ENCODE measurements at places on chromosomes 6 and 20. TPM values are rescaled to one million over a fixed set of nuclear protein-coding genes. Genes with fewer than 3 reads are reported as not detected.
A peak's percentile ranks its signal among the peaks of the same experiment; 100 is the strongest.

DNA sequence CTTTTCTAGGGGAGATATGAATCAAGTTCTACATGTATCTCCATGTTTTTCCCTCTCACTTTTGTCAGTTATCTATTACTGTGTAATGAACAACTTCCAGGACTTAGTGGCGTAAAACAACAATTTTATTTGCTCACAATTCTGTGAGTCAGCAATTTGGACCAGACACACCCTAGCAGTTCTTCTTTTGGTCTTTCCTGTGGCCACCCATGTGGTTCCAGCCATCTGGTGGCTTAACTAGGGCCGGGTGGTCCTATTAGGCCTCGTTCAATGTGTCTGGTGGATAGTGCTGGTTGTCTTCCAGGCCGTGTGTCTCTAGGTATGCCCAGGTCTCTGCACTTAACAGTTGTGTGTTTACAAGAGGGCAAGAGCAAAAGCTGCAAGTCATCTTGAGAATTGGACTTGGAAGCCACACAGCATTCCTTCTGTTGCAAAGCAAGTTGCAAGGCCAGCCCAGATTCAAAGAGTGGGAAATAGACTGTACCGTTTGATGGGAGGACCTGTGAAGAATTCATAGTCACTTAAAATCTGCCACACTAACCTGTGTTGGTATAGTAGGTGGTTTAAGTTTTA, 20.8 kb upstream of the SLC35D3 start:
- no peak overlapping the region for H3K4me3 ChIP-seq
- H3K4me1 ChIP-seq: no peaks in the 10 kb centered on the region
- no peaks in the 10 kb centered on the region for H3K27me3 ChIP-seq
- no peaks in the 10 kb centered on the region for H3K36me3 ChIP-seq
- H3K27ac ChIP-seq: no peak overlapping the region
- no peak for DNase-seq

DNA sequence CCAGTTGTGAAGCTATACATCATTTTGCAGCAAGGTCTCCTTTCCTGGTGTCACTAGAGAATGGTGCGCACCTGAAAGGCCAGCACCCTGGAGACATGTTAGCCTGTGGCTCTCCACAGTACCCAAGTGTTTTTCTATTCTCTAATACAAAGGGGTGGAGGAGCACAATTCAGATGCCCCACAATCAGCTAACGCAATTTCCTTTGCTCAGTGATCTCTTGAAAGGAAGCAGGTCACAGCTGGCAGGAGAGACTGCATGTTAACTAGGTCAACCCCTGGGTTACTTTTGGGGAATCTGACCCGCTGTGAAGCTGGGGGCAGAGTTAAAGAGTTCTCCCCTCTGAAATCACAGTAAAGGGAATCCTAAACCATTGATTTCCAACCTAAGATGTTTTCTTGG, 92.5 kb downstream of the B3GAT2 start:
- H3K27ac ChIP-seq: no peak overlapping the region
- no peak overlapping the region for H3K4me3 ChIP-seq
- peaks cover 5% of the 10 kb centered on the region for H3K4me1 ChIP-seq
- no peak for DNase-seq
- no peaks in the 10 kb centered on the region for H3K36me3 ChIP-seq

GRCh38 chr20:50577175-50578018, 67.2 kb downstream of the PTPN1 start:
- H3K27me3 ChIP-seq: no peaks in the 10 kb centered on the region
- no peak overlapping the region for H3K27ac ChIP-seq

- H3K4me3 ChIP-seq: no peak overlapping the region
- H3K36me3 ChIP-seq: no peaks in the 10 kb centered on the region
- H3K27me3 ChIP-seq: no peaks in the 10 kb centered on the region
- DNase-seq: no peak
Measured at GRCh38 chr6:16669227-16669626, 92.0 kb downstream of the ATXN1 start.

DNA sequence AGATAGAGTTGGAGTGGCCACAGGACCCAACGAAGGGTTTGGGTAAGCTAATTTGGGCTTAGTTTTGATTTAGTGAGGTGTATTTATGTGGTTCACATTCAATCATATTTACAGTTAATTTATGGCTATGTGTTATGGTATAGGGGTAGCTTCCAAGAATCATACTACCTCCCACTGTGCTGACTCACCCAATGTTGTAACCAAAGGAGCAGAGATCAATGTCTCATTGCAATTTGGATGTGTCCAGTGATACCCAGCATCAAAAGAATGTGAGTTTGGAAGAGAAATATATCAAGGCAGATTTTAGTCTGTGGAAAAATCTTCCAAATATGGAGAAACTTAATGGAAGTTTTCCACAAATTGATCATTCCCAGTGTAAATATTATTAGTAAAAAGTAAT, 25.3 kb upstream of the SMIM8 start:
- H3K27me3 ChIP-seq: no peaks in the 10 kb centered on the region
- no peaks in the 10 kb centered on the region for H3K36me3 ChIP-seq
- H3K4me3 ChIP-seq: no peak overlapping the region
- H3K27ac ChIP-seq: no peak overlapping the region
- DNase-seq: no peak

- H3K27me3 ChIP-seq: no peaks in the 10 kb centered on the region
- H3K4me3 ChIP-seq: no peak overlapping the region
- H3K4me1 ChIP-seq: no peaks in the 10 kb centered on the region
- H3K27ac ChIP-seq: no peak overlapping the region
- DNase-seq: no peak
- H3K36me3 ChIP-seq: no peaks in the 10 kb centered on the region
Measured at GRCh38 chr6:161583584-161583983, 309.7 kb upstream of the AGPAT4 start.

- peaks cover 33% of the 10 kb centered on the region for H3K4me1 ChIP-seq
- H3K27ac ChIP-seq: no peak overlapping the region
- DNase-seq: no peak
- no peaks in the 10 kb centered on the region for H3K27me3 ChIP-seq
- no peak overlapping the region for H3K4me3 ChIP-seq
Measured at GRCh38 chr20:37523911-37524700, 3.1 kb downstream of the NNAT start.

DNA sequence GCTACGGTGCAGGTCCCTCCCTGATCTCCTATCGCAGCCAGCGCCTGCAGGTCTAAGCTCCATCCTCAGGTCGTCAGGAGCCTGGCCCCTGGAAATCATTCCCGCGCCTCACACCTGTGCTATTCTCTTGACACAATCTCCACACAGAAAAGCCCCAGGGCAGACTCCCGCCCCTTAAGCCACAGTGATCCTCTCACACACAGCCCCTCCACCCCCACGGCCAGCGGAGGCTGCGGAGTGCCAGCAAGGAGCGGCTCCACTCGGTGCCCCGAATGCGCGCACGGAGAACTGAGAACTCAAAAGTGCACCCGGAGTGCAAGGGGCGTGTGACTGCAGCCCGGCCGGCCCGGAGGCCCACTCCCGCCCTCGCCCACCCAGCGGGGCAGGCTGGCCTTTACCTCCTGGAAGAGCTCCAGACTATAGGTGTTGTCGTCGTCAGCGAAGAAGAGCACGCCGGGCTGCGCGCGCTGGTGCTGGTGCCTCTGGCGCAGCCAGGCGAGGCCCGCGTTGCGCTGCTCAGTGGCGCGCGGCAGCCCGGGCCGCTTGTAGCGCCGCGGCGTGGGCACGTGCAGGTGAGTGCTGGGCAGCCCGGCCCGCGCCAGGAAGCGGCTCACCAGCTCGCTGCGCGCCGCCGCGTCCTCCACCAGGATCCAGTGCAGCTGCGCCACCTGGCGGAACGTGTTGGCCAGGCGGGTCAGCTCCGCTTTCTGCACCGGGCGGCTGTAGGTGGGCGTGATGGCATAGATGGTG, 1.2 kb downstream of the B3GAT2 start:
- no peaks in the 10 kb centered on the region for H3K36me3 ChIP-seq
- peak overlapping the region; percentile 68 for H3K4me3 ChIP-seq
- H3K4me1 ChIP-seq: no peaks in the 10 kb centered on the region
- DNase-seq: peak; percentile 99
- H3K27ac ChIP-seq: no peak overlapping the region
- peaks cover 42% of the 10 kb centered on the region for H3K27me3 ChIP-seq

GRCh38 chr6:31332637-31333602, 24.1 kb downstream of the HLA-B start:
- H3K27me3 ChIP-seq: no peaks in the 10 kb centered on the region
- no peak for DNase-seq
- H3K4me3 ChIP-seq: no peak overlapping the region
- H3K27ac ChIP-seq: no peak overlapping the region
- H3K4me1 ChIP-seq: no peaks in the 10 kb centered on the region

DNA sequence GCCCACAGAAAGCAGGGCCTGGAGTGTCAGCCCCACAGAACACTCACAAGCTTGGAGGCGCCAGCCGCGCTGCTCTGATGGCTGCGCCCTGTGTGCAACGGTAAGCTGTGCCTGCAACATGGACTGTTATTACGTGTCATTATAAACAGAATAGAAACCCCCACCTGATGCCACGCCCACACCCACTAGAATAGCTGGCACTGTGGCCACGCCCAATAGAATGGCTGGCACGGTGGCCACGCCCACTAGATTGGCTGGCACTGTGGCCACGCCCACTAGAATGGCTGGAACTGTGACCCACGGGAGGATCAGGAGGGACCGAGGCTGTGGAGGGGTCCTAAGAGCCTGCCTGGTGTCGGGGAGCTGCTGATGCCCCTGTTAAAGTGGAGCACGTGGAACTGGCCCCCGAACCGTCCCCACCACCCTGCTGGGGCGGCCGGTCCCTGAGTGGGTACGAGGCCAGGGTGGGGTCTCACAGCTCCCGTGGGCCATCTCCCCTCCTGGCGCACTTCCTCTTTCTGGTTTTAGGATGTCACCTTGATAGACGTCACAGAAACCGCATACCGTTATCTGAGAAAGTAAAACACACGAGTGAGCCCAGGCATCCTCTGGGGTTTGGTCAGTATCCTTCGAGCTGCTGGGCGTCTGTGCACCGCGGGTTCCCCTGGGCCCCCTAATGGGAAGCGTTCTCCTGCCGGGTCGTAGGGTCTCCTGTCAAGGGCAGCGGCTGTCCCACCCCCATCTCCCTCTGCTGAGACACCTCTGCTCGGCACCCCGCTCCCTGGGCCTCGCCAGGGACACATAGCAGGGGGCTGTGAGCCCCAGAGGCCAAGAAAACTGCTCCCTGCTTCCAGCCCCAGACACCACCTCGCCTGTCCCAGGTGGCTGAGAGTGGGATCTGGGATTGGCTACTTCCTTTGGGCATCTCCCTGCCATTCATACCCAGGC, 25.4 kb downstream of the SLC17A9 start:
- H3K27me3 ChIP-seq: peaks cover 19% of the 10 kb centered on the region
- peaks cover 12% of the 10 kb centered on the region for H3K4me1 ChIP-seq
- H3K4me3 ChIP-seq: no peak overlapping the region
- H3K27ac ChIP-seq: no peak overlapping the region

DNA sequence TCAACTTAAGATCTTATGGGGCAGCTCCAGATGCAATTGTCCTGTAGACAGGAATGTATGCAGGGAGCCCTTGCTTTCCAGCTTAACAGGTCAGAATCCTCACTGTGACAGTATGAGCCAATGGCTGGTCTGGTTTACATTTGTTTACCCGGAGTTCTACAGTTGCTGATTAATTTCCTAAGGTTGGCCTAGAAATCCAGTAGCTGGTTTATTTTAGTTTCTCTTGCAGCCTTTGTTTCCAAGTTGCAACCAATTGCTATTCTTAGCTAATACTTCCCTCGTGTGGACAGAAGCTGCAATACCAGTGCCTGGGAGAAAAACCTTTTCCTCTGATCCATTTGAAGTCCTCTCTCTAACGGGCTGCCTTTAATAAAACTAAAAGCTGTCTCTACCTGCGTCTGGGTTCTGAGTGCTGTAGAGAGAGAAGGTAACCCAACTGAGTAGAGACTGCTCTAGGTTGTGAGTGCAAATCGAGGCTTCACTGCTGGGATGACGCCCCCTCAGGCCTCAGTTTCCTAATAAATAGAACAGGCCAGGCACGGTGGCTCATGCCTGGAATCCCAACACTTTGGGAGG, 45.9 kb downstream of the ZNF217 start:
- no peaks in the 10 kb centered on the region for H3K4me1 ChIP-seq
- H3K27ac ChIP-seq: no peak overlapping the region
- H3K27me3 ChIP-seq: no peaks in the 10 kb centered on the region

DNA sequence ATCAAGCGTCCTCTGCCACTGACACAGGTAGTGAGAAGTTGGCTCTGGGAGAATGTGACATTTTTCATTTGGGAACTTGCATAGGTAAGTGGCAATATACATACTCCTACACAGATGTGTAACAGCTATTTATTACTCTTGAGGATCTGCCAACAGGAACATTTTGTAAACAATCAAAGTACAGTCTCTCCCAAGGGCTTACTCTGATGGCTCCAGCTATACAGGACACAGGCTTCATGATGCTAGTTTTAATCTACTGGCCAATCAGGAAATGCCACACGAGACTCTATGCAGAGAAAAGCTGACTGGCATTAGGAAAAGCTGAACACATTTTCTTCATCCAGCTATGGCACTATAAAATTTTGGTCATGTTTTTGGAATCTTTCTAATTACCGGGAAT, 57.8 kb downstream of the POPDC3 start:
- no peaks in the 10 kb centered on the region for H3K36me3 ChIP-seq
- no peak for DNase-seq
- H3K4me3 ChIP-seq: no peak overlapping the region
- no peaks in the 10 kb centered on the region for H3K4me1 ChIP-seq

DNA sequence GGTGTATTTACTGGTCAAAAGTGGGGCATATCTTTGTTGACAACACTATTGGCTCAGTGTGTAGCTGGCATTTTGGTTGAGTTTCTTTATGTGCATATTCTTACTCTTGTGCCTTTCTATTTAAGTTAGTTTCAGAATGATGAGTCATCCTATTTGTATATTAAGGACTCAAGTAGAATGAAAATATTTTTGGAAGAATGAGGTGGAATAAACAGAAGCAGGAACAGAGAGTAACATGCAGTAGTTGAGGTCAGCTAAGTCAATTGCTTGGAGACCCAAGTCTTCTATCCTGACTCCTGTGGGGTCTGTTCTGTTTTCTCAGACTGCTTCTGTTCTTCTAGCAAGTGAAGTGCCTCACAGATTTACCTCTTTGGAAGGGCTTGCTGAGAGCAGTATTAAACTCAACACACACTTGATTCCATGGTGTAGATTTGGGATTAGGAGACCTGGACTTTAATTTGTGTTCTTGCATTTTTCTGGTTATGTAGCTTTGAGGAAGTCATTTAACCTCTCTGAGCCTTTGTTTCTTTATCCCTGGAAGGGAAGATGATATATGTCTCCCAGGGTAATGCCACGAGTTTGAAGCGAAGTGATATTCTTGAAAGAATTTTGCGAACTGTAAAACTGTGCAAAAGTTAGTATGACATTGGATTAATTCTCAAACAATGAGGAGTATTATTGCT, 324.3 kb downstream of the QKI start:
- DNase-seq: no peak
- no peak overlapping the region for H3K4me3 ChIP-seq
- H3K27me3 ChIP-seq: no peaks in the 10 kb centered on the region
- H3K36me3 ChIP-seq: no peaks in the 10 kb centered on the region
- no peaks in the 10 kb centered on the region for H3K4me1 ChIP-seq

- no peak for DNase-seq
- no peak overlapping the region for H3K27ac ChIP-seq
- no peak overlapping the region for H3K4me3 ChIP-seq
- peaks cover 4% of the 10 kb centered on the region for H3K4me1 ChIP-seq
- no peaks in the 10 kb centered on the region for H3K36me3 ChIP-seq
Measured at GRCh38 chr20:36117638-36118037, 36.9 kb upstream of the EPB41L1 start.

PARD6B gene
- 34.1 TPM for total RNA-seq

CTCFL gene
- total RNA-seq: 0.82 TPM

COL12A1 gene
- 4.7 TPM for total RNA-seq

TRDN gene
- total RNA-seq: 41.6 TPM

HUS1B gene
- total RNA-seq: 0.75 TPM

IL20RA gene
- 1.7 TPM for total RNA-seq
